Hematopoietic multipotent progenitor cell treated with erythropoietin and hydrocortisone succinate and interleukin-3 and kit ligand, for 8 days (in vitro differentiated cells): ENCODE measurements at places on chromosomes 1 and 21.

GRCh38 chr21:45534636-45535331 lies 7.5 kb downstream of the SLC19A1 start:
- DNase-seq: no peak

- DNase-seq: no peak
These were observed 163.7 kb upstream of the BEND5 start for GRCh38 chr1:48940354-48940753.

DNA sequence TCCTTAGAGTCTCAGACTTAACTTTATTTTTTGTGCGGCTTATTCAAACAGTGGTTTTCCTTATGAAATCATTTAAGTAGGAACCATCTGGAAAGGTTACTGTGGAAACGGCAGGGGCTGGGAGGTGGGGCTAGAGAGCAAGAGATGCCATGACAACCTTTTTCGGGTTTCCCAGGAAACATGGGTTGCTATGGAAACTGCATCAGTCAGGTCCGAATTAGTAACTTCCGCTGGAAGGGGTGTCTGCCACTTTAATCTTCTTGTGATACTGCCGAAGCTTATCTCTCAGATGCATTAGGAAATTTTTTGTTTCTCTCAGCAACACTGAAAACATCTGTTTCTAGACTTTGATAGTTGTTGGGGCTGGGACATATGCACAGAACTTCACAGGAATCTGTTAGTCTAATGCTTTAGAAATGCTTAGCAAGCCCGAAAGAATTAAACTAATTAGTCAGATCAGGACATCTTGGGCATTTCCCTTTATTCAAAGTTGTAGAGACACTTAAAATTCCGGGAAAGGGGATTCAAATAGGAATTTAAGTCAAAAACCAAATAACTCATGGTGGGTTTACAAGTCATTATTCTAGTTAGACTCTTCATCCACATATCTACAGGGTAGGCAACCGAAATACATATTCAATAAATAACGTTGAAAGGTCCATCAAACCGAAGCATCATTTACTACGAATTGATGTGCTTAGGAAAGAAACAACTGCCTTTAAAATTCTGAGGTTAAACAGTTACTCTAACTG lies 2.6 kb downstream of the KCNA3 start:
- DNase-seq: peak; percentile 7

DNA sequence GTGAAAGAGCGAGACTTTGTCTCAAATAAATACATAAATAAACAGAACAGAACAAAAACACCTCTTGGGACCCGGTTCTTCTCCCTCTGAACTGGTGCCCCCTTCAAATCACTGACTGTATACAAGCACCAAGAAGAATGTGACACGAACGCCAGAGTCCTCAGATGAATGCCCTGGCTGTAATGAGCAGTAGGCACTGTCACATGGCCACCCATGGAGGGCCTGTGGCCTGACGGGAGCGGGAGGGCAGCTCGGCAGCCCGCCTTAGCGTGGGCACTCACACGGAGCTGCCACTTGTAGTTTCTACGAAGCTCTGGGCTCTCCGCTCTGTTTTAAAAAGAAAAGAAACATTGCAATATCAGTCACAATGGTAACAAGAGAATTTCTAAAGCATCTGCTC lies 146.0 kb downstream of the PEX14 start:
- no peak for DNase-seq

GRCh38 chr1:109391626-109392025 lies 6.1 kb downstream of the SORT1 start:
- no peak for DNase-seq
